HepG2 (cell line): ENCODE measurements at places on chromosomes 16 and 17. TPM values are rescaled to one million over a fixed set of nuclear protein-coding genes. Genes with fewer than 3 reads are reported as not detected.

DNA sequence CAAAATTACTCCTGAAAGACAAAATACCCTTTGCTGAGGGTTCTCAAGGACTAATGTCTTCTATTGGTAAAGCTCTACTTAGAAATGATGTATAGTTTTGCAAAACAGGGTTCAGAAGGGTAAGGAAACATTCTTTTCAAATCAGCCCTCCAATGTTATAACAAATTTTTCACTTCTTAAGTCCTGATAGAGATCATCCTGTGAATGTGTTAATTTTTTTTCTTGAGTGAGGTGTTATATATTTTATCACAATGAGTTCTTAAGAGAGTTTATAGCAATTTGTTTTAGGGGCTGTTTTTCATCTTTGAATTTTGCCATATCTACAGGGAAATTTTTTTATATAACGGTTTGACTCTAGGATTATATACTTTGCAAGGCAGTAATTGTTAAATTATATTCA, 29.5 kb downstream of the CYB5B start:
- DNase-seq = no peak

DNA sequence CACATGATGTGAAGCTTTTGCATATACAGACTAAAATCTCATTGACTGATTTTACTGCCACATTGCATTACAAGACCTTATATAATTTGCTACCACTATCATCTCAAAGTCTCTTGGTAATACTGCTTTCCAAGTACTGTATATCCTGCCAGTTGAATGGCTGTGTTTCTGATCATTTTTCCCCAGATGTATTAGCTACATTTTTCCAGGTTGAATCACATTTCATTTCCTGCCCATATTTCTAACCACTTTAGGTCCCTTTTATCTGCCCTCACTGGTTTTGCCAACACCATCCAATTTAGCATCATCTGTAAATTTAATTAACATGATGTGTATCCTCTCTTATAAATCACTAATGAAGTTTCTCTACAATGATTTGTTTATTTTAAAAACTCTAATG, 365.7 kb upstream of the PMFBP1 start:
- DNase-seq = no peak

DNA sequence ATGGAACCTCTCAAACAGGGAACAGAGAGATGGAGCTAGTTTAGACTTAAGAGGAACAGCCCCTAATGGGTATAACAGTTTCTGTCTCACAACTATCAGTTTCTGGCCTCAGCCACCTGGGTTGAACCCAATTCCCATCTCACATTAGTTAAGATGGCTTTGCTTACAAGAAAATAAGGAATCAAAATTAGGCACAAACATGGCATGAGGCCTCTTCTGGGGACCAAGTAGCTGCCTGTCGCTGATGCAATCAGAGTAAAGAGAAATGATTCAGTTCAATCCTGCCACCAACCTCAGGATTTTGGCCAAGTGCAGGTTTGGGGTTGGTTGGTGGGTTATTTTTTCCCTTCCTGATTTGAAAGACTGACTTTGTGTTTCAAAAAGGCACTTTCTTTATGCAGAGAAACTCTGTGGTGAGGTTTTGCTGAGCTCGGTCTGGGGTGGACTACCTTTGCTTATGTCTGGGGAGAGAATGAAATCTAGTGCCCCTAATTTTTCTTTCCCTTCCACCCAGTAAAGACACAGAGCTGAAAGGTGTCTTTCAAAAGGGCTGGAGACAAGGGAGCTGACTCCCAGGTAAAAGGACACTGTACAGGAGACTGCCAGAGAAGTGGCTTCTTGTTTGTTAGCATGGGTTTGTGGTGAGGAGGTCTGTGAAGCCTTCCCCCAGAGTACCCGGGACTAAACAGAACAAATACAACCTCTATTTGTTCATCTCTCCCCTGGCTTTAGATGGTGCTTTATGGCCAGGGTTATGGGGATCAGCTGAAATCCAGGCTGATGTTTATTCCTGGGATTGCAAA, 44.8 kb upstream of the NFAT5 start:
- DNase-seq = peak; percentile 92

DNA sequence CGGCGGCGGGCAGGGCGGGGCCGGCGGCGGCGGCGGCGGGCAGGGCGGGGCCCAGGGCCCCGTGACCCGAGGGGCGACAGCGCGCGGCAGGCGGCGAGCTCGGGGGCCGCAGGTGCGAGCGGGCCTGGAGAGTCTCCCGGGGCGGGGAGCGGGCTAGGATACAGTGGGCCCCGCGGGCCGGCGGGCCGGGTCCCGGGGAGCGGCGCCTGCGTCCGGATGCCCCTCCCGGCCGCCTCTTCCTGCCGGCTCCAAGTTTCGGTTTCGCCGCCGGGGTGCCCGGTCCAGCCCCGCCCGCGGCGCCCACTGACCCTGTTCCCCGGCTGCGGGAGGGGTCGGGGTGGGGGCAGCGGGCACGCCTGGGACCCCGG, at the start of gene RNF213:
TSS of gene RNF213 (plus strand) at position 62 of the 368 bp plus-strand sequence. CDS start 2,830 bp downstream, outside the sequence.
- DNase-seq = no peak

DNA sequence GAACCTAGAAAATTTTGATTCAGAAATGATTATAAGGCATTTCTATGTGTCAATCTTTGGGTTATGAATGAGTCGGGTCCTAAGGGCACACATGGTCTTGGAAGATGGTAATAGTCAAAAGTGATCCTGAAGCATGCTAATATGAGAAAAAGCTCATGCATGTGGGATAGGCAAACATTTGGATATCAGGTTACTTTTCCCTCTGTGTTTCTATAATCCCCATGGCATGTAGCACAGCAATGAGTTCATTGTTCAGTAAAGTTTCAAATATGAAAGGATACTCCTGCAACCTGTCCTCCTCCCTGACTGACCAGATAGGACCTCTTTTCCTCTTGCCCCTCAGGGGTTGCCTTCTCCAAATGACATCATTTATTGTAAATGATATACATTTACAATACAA, 249.9 kb upstream of the MON1B start:
- DNase-seq = no peak

- DNase-seq = no peak
Observed at GRCh38 chr17:80942423-80943345, 49.0 kb upstream of the CHMP6 start.

GRCh38 chr17:67256075-67256732, 11.2 kb upstream of the HELZ start:
- DNase-seq = no peak

DNA sequence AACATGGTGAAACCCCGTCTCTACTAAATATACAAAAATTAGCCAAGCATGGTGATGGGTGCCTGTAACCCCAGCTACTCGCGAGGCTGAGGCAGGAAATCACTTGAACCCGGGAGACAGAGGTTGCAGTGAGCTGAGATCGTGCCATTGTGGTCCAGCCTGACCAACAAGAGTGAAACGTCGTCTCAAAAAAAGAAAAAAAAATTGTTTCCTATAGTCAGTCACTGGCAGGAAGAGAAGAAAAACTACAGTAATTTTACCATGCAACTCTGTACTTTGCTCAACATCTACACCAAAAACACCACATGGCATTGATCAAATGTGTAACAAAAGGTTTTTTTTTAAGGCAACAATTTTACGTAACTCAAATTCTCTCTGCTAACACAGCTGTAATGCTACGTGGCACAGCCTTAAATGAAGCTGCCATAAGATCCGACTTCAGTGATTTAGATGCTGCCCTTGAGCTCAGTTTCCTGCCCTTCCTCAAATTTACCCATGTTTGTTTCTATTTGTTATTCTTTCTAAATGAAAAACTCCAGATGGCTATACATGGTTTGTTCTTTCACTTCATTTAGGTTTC, 40.2 kb downstream of the CNOT1 start:
- no peak for DNase-seq

DNA sequence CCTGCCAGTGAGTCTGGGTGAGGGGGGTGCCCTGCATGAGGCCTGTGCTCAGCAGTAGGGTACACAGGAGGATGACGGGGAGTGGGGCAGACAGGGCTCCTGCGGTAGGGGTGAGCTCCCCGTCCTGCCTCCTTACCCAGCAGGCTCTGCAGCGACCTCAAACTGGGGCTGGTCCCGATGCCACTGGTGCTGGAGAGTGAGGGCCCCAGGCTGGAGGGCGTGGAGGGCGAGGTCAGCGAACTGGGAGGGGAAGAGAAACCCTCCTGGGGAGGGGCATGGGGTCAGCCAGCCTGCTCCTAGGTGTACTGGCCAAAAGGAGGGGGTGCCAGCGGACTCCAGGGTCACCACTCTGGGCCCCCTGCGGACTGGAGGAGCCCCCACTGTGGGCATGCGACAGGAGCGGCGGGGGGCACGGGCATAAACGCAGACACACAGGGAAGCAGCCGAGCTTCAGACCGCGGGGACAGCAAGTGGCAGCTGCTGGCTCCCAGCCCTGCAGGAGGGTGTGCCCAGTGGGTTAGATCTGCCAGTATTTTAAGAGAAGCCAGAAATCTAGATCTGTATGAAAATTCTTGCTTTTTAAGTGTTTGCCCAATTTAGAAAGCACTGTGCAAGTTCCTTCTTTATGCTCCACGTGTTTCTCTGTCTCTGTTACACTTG, 9.0 kb upstream of the VASN start:
- no peak for DNase-seq

MT1M gene
- 4.6 and 5.5 TPM in 2 replicates for total RNA-seq
